Ovary (tissue), 10 donors: ENCODE measurements at places on chromosomes 4 and X. TPM values are rescaled to one million over a fixed set of nuclear protein-coding genes. Genes with fewer than 3 reads are reported as not detected.

GASK1B gene
- polyA plus RNA-seq = 170 TPM

GRCh38 chrX:122835886-122836285, 348.2 kb upstream of the GRIA3 start:
- no peak overlapping the region for H3K27ac ChIP-seq
- H3K4me1 ChIP-seq = no peaks in the 10 kb centered on the region
- no peak overlapping the region for H3K4me3 ChIP-seq
- no peaks in the 10 kb centered on the region for H3K36me3 ChIP-seq

DNA sequence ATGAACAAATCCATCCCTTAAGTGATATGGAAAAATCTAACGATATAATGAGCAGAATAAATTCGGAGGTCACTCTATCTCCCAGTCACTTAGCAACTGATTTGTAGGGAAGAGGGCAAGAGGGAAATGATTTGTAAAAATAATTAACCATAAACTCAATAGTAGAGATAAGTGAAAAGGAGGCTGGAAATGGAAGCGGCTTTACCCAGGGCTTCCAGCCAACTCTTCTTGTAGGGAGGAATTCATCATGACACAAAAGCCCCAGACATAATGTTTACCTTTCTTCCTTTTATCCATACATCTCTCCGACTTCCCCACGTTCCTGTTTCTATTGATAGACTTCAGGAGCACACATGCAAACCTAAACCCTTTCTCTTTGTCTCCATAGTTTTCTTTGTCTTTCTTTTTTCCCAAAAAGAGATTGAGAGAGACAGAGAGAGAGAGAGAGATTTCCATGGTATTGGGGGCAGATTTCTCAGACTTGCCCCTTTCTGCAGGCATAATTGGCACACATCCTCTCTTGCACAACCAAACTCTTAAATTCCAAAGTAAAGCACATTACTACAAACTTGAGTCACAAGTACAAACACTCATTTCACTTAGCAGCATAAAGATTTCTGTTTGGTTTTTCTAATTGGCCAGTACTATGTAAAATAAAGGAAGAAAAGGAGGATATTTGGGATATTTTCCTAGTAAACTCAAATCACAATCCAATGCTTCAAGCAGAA, 140.9 kb downstream of the MAPK10 start:
- no peaks in the 10 kb centered on the region for H3K27me3 ChIP-seq
- no peak overlapping the region for H3K27ac ChIP-seq
- no peaks in the 10 kb centered on the region for H3K36me3 ChIP-seq
- no peaks in the 10 kb centered on the region for H3K4me1 ChIP-seq

DNA sequence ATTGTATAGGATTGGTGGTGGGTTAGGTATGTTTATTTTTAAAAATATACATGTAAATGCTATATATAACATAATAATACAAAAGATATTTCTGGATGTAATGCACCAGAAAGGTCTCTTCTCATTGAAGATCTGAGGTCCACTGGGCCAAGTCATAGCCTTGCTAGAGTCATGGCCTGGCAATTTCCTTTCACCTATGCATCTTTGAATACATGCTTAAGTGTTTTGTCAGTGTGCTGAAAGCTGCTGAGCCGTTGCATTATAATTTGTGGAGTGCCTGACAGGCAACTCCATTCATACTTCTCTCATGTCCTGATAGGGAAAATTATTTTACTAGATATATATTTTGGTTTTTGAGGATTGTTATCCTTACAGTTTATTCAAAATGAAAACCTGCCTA, 410.2 kb upstream of the CT83 start:
- H3K27me3 ChIP-seq = no peaks in the 10 kb centered on the region
- no peak for DNase-seq
- no peak overlapping the region for H3K27ac ChIP-seq
- H3K36me3 ChIP-seq = no peaks in the 10 kb centered on the region
- H3K4me1 ChIP-seq = no peaks in the 10 kb centered on the region

ETDB gene
- polyA plus RNA-seq = not detected

GRCh38 chr4:36651253-36651652, 369.8 kb downstream of the DTHD1 start:
- no peaks in the 10 kb centered on the region for H3K4me1 ChIP-seq
- DNase-seq = no peak
- no peaks in the 10 kb centered on the region for H3K36me3 ChIP-seq
- no peak overlapping the region for H3K4me3 ChIP-seq
- no peak overlapping the region for H3K27ac ChIP-seq

GRCh38 chr4:7572894-7573293, 138.2 kb upstream of the PSAPL1 start:
- no peaks in the 10 kb centered on the region for H3K4me1 ChIP-seq
- H3K27ac ChIP-seq = no peak overlapping the region
- H3K27me3 ChIP-seq = no peaks in the 10 kb centered on the region
- H3K36me3 ChIP-seq = no peaks in the 10 kb centered on the region
- H3K4me3 ChIP-seq = no peak overlapping the region
- no peak for DNase-seq

VCX3A gene
- 0.10 TPM for polyA plus RNA-seq

- H3K27ac ChIP-seq = no peak overlapping the region
- no peak for DNase-seq
- H3K36me3 ChIP-seq = no peaks in the 10 kb centered on the region
- no peaks in the 10 kb centered on the region for H3K4me1 ChIP-seq
Observed at GRCh38 chr4:118177126-118177525, 142.8 kb downstream of the NDST3 start.

DNA sequence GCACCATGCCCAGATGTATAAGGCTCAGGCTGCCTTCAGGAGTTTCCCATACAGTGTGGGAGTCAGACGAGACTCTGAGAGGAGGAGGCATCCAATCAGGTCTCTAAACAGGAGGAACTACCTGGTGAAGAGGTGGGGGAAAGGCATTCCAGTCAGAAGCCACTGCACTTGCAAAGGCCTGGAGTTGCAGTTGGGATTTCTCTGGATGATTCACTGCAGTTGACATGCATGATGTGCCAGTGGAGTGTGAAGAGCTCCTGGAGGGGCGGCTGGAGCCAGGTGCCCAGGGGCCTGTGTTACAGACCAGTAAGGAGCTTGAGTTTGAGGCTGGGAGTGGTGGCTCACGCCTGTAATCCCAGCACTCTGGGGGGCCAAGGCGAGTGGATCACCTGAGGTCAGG, 339.1 kb downstream of the ARHGAP10 start:
- H3K27ac ChIP-seq = no peak overlapping the region
- no peak overlapping the region for H3K4me3 ChIP-seq
- no peaks in the 10 kb centered on the region for H3K36me3 ChIP-seq

MAGEE1 gene
- 6.7 TPM for polyA plus RNA-seq

DNA sequence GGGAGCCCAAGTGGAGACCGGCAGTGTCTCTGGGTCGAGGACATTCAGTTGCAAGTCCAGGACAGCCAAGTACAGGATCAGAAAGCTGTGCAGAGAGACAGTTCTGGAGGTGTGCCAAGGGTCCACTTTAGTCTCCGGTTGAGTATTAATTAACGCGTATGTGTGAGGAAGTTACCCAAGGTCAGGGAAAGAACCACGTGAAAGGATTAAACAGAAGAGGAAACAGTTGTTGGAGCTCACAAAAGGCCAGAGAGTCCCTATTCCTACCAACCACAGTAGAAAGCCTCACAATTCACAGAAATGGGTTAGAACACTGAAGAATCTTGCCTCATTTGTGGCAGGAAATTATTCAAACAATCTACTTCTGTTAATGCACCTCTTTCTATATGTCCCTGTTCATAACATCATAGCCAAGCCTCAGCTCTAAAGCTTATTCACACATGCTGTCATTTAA, 17.9 kb upstream of the NSUN7 start:
- H3K27me3 ChIP-seq = no peaks in the 10 kb centered on the region
- no peaks in the 10 kb centered on the region for H3K36me3 ChIP-seq
- no peak overlapping the region for H3K27ac ChIP-seq
- H3K4me1 ChIP-seq = peaks cover 2% of the 10 kb centered on the region
- peak; percentile 26 for DNase-seq

- H3K27me3 ChIP-seq = no peaks in the 10 kb centered on the region
- H3K36me3 ChIP-seq = no peaks in the 10 kb centered on the region
- H3K4me3 ChIP-seq = no peak overlapping the region
- no peak for DNase-seq
Observed at GRCh38 chr4:55518442-55518841, 28.3 kb downstream of the CLOCK start.

ZNF330 gene
- polyA plus RNA-seq = 23.1 TPM

- H3K4me1 ChIP-seq = peaks cover 4% of the 10 kb centered on the region
- no peak overlapping the region for H3K27ac ChIP-seq
- H3K36me3 ChIP-seq = no peaks in the 10 kb centered on the region
- no peak for DNase-seq
- no peak overlapping the region for H3K4me3 ChIP-seq
- H3K27me3 ChIP-seq = no peaks in the 10 kb centered on the region
Observed at GRCh38 chr4:81676537-81676936, 204.8 kb upstream of the RASGEF1B start.

FRMD7 gene
- polyA plus RNA-seq = 0.37 TPM
